ENCODE measurements at places on chromosomes 1 and 21.

DNA sequence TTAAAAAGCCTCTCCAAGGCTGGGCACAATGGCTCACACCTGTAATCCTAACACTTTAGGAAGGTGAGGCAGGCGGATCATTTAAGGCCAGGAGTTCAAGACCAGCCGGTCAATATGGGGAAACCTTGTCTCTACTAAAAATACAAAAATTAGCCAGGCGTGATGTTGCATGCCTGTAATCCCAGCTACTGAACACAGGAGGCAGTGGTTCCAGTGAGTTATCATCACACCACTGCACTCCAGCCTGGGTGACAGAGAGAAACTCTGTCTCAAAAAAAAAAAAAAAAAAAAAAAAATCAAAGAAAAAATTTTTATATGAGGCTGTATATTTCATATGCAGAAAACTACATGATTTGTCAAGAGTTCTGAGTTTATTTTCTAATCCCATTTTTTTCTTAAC, 1107.1 kb upstream of the TMPRSS15 start:
- DNase-seq = no peak

DNA sequence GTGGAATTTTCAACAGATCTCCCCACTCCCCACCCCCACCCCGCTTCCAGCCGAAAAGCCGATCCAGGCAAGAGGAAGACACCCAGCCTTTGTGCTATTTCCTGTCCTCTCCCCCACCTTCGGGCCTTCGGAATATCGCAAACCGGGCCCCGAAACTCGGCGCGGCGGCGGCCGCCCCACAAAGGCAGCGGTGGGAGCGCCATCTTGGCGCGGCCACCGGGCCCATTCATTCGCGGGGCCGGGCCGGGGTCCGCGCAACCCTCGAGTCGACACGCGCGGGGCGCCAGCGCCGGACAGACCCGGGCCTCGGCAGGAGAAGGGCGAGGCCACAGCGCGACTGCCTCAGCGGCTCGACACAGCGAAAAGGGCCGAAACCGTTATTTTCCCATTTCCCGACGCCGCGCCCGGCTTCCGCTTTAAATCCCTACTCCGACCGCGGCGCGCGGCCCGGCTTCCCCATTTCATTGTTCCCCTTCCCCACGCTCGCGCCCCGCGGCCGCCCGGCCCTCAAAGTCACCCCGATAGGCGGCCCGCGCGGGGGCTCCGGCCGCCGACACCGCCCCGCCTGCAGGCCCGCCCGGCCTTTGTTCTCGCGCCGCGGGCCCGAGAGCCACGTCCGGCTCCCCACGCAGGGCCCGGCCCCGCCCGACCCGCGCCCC, 911 bp downstream of the GNB1 start:
- DNase-seq = peak; percentile 62

- no peak for DNase-seq
Observed at GRCh38 chr1:189405419-189405818, 1072.2 kb downstream of the BRINP3 start.

- DNase-seq = no peak
Observed at GRCh38 chr1:157113106-157113505, 13.5 kb upstream of the ETV3L start.

DNA sequence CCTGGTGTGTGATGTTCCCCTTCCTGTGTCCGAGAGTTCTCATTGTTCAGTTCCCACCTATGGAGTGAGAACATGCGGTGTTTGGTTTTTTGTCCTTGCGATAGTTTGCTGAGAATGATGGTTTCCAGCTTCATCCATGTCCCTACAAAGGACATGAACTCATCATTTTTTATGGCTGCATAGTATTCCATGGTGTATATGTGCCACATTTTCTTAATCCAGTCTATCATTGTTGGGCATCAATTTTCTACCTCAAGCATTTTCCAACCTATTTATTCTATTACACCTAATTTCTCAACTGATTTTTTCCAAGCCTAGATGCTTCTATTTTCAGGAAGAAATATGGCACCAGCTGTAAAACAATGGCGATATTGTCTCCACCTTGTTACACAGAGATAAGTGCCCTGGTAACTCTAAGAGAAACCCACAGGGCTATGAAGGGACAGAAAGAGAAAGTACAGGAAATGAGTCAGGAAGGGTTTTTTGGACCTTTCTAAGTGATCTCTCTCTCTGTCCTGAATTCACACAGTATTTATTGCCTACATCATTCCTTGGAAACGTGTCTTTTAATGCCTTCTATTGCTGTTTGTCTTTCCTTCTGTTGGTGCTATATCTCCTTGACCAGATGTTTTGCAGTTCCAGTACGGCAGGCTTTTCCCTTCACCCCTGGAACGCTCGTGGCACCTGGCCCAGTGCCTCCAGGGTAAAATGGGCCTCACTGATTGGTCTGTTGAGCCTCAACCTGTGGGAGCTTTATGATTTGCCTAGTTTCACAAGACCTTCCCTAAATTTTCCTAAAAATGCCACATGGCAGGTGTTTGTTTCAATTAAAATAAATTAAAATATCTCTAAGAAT, 14.6 kb upstream of the JAK1 start:
- no peak for DNase-seq

- no peak for DNase-seq
Observed at GRCh38 chr1:179958359-179958758, 3.7 kb downstream of the CEP350 start.

DNA sequence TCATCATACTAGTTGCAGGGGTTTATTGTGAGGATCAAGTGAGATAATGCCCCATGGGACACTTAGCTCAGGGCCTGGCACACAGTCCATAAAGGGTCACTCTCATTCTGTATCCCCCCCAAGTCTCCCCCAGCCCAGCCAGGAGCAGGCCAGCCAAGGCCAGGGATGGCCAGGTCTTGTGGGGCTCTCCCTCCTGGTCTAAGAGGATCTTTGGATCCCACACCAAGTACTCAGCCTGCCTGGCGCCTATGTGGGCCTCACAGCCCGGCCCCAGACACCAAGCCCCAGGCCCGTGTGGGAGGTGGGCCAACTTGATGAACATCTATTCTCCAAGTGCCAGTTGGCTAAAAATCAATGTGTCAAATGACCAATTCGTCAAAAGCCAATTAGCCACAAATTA, 117.8 kb downstream of the GLIS1 start:
- no peak for DNase-seq

DNA sequence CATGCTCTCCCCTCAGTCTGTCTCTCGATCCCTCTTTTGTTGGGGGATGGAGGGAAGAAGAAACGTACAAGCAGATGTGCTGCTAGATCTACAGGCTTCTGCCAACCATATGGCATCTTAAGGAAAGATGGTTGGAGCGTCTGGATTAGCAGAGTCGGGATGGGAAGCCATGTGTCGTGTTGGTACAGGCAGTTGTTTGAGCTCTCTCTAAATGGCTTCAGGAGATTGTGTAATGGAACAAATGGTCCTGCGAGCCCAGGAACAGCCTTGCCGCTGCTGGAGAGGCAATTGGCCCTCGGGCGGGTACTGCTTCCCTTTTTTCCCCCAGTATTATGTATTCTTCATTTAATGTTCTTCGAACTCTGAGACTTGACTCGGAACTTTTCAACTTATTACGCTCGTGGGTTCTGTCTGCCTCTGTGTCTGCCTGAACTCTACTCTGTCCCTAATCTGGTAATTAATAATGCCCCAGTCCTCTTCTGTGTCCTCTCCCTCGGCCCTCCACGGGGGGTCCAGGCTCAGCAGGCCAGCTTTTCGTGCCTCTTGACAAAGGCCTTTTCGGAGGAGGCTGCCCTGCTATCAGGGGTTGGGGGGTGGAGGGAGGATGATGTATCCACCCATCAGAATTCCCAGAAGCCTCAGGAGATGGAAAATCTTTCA, 215.3 kb downstream of the SDCCAG8 start:
- peak; percentile 56 for DNase-seq

GRCh38 chr21:36916718-36917117, 49.8 kb downstream of the HLCS start:
- no peak for DNase-seq

- DNase-seq = no peak
Observed at GRCh38 chr1:19009882-19010321, 53.4 kb upstream of the IFFO2 start.

- DNase-seq = no peak
Observed at GRCh38 chr1:234270093-234270492, 103.2 kb upstream of the COA6 start.

DNA sequence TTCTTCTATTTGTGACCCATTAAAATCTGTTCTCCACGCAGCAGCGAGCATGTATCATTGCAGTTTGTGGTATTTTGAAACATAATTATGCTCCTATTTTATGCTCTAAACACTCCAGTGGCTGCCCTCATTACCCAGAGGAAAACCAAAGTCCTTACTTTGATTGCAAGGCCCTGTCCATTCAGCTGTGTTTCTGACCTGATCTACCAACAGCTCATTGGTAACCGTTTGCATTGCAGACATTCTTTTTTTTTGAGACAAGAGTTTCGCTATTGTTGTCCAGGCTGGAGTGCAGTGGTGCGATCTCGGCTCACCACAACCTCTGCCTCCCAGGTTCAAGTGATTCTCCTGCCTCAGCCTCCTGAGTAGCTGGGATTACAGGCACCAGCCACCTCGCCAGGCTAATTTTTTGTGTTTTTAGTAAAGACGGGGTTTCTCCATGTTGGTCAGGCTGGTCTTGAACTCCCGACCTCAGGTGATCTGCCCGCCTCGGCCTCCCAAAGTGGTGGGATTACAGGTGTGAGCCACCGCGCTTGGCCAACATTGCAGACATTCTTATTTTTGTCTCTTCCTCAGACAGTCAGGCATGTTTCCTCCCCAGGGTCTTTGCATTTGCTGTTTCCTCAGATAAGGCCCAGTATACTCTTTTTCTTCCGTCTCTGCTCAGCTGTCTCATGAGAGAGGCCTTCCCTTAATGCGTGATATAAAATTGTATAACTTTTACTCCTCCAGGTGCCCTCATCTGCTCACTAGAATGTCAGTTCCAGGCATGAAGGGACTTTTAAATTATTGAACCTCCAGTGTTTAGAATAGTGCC, 32.5 kb downstream of the THRAP3 start:
- DNase-seq = no peak

DNA sequence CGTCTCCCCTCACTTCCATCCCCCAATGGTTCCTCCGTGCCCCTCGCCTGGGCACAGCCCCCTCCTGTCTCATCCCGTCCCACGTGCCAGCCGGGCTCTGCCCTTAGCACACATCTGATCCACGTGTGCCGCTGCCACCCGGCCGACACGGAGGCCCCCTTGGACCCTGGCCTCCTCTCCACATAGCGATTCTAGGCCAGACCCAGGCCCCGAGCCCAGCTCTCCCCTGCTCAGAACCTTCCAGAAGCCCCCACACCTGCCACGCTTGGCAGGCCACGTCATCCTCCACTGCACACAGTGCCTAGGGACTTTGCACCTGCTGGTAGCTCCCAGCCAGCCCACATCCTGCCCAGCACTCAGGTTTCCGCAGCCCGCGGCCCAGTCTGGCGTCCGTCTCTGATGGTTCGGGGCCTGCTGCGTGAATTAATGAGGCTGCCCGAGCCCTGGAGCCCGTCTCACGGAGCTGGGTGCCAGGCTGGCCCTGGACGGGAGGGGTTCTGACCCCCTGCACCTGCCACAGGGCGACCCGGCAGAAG, 20.1 kb downstream of the PLCH2 start:
- no peak for DNase-seq

GRCh38 chr1:247111700-247112478, 7.7 kb upstream of the ZNF669 start:
- no peak for DNase-seq

DNA sequence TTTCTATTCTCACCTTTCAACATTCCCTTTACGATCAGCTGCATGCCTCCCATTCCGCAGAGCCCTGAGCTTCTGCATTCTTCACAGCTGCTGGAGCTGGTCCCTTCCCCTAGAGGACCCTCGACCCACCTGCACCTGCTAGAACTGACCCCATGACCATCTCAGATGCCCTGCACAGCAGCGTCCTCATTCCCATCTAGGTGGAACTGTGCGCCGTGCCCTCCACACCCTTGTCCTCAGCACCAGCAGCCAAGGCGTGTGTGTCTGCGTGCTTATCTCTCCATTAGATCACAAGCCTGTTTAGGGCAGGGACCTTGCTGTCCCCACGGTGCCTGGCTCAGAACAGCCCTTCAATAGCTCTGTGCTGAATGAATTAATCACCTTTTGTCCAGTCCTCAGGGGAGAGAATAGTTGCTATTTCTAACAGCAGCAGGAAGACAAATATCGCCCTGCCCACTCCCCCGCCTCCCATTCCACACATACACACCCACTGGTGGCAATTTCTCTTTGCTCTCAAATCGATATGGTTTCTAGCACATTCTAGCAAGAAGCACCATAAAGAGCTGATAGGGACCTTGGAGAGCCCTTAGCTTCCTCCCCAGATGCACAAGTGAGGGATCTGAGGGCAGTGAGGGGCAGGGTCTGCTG, 61.7 kb downstream of the KCNN3 start:
- DNase-seq = no peak

DNA sequence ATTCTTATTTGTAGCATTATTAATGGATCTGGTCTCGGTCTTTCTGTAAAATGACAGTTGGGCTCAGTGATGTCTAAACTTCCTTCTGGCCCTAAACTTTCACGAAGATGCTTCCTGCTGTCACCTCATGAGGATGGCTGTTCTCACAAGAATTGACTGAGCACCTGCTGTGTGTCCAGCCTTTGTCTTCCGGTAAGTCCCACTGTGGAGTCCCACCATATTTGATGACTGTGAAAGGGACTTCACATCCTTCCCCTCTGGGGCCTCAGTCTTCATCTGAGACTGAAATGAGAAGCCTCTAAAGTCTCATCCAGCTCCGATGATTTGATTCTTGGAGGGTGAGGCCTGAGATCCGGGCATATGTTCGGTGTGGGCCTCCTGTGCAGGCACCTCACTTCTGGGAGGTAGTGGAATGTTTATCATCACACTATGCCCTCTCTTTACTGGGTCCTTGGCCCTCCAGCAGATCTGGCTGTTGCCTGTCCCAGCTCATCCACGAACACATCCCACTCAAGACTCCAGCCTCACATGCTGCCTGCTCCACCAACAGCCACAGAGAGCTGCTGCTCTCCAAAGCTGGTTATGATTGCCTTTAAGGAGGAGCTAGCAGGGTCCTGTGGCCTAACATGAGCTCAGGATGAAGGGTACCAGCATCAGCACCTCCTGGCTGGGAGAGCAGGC, 95.8 kb downstream of the KCNN3 start:
- no peak for DNase-seq

DNA sequence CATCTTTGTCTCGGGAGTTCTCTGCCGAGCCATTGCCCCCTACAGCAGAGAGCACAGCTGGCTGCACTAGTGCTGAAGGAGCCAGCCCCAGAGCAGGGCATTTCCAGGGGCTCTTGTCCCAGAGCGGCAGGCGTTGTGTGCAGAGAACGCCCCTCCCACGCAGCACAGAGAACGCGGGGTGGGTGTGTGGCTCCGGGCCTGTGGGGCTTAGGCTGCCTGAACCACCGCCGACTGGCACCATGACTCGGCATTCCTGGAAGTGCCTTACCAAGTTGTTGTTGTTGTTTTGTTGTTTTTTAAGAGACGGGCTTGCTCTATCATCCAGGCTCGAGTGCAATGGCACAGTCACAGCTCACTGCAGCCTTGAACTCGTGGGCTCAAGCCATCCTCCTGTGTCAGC, 15.8 kb upstream of the DIP2A start:
- DNase-seq = no peak

- no peak for DNase-seq
Observed at GRCh38 chr21:45019887-45020537, 54.4 kb upstream of the ADARB1 start.

GRCh38 chr1:88956003-88956402, 36.4 kb downstream of the KYAT3 start:
- no peak for DNase-seq

GRCh38 chr1:44720281-44720680, 10.7 kb downstream of the RNU5D-1 start:
- DNase-seq = no peak

Measured in AML-193 (cell line).